Mesenchymal stem cell (in vitro differentiated cells and primary cell): ENCODE measurements at places on chromosomes 5 and 9.

DNA sequence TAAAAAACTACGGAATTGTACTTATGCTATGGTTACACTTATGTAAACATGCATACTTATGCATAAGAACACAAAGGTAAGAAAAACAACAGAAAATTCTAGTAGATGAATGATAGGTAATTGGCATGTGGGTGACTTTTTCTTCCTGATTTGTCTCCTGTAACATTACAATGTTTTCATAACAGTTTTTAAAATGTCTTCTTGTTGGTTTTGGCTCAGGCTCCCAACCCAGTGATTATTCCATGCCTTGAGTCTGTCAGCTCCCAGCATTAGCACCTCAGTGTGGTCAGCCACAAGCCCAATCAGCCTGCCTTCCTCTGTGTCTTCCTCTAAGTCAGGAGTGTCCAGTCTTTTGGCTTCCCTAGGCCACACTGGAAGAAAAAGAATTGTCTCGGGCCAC is 7.9 kb upstream of the FOXE1 start:
- H3K27me3 ChIP-seq, result peaks cover 76% of the 10 kb centered on the region
- peaks cover 10% of the 10 kb centered on the region for H3K4me1 ChIP-seq
- no peak for DNase-seq
- no peaks in the 10 kb centered on the region for H3K36me3 ChIP-seq
- H3K27ac ChIP-seq, result no peak overlapping the region

- no peaks in the 10 kb centered on the region for H3K27me3 ChIP-seq
- H3K4me3 ChIP-seq, result peak overlapping the region; percentile 19
Measured at GRCh38 chr5:142829801-142830220, 59.6 kb downstream of the ARHGAP26 start.

GRCh38 chr9:82404881-82405280 is 416.3 kb downstream of the SPATA31D1 start:
- peak; percentile 50 for DNase-seq
- H3K4me1 ChIP-seq, result no peaks in the 10 kb centered on the region
- peak overlapping the region; percentile 46 for H3K4me3 ChIP-seq
- H3K27ac ChIP-seq, result no peak overlapping the region
- H3K27me3 ChIP-seq, result no peaks in the 10 kb centered on the region
- H3K36me3 ChIP-seq, result no peaks in the 10 kb centered on the region

- no peaks in the 10 kb centered on the region for H3K27me3 ChIP-seq
- peak overlapping the region; percentile 96 for H3K27ac ChIP-seq
- peaks cover 11% of the 10 kb centered on the region for H3K36me3 ChIP-seq
Measured at GRCh38 chr9:706606-707459, 134.7 kb upstream of the DMRT1 start.
